ENCODE measurements at places on chromosomes 11 and 22.

- no peak for DNase-seq
Measured at GRCh38 chr11:120198787-120199469, 11.9 kb upstream of the OAF start.

DNA sequence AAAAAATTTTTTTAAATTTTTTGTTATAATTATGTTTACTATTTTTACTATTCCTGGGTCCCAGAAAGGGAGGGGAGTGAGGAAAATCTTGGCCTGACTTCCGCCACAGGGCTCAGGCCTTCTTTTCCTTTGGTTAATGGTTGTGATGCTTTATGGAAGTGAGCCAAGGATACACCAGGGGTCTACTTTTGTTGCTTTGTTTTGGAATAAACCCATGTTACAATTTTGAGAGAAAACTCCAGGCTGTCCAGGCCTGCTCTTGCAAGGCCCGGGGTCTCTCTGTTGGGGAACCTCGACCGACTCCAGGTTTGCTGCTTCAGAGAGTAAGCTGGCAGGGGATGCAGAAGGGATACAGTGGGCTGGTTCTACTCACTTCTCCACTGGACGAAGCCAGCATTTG lies 84.7 kb downstream of the ABTB2 start:
- no peak for DNase-seq

GRCh38 chr11:44658506-44658850 lies 68.3 kb upstream of the TSPAN18 start:
- DNase-seq: no peak

DNA sequence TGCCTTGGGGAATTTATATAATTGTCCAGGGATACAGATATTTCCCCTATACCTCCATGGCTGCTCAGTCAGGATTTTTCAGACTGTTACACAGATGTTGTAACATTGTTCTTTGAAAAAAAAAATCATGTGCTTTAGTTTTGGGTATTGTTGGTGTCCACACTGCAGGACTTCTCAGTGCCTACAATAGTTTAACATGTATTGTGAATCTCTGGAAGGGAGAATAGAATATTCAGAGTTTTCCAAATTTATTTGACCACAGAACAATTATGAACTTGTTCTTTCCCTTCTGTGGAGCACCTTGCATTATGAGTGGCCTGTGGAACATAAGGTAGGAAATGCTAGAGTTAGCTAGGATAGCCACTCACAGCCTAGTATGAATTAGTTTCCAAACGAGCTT lies 14.5 kb downstream of the CRYBA4 start:
- no peak for DNase-seq

DNA sequence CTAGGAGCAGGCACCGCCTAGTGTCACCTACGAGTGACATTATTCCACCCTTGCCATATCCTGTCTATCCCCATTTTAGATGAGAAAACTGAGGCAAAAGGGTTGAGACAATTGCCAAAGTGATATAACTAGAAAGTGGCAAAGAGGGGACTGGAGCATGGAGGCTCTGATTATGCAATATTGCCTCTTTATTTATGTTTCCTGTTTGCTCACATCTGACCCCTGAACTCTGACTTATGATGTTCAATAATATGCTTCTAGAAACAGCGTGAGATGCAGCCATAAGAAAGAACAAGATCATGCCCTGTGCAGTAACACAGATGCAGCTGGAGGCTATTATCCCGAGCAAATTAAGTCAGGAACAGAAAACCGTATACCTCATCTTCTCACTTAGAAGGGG lies 7.7 kb downstream of the ELF5 start:
- DNase-seq: no peak

DNA sequence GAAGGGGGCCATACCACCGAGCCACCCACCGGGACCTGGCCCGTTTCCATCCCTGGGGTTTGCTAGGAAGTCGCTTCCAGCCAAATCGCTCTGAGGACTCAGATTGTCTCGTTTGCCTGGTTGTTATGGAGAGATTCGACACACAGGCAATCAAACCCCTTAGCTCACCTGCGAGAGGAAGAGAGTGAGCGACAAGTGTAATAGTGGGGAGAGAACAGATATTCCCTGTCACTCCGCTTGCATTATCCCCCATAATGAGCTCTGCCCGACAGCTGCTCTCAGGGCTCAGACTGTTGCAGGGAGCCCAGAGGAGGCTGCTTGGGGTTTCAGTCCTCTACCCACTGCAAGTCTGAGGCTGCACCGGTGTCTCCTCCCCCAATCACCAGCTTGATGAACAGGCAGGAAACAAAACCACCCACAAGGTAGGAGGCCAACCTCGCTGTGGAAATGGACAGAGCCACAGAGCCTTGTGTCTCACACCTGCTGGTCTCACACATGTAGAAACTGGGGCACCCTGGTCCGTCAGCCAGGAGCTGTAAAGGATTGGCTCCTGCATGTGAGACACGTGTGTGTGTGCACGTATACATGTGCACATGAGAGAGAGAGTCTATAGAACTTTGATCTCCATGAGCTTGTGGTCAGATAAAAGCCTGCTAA lies 351.1 kb downstream of the BUD13 start:
- DNase-seq: no peak

GRCh38 chr11:127943763-127944162 lies 643.6 kb downstream of the ETS1 start:
- peak; percentile 32 for DNase-seq

- no peak for DNase-seq
Measured at GRCh38 chr22:28873183-28873963, 10.0 kb upstream of the ZNRF3 start.

- DNase-seq: no peak
Measured at GRCh38 chr11:36635066-36635862, 37.2 kb upstream of the RAG2 start.

GRCh38 chr11:125402435-125402834 lies 93.6 kb downstream of the FEZ1 start:
- peak; percentile 59 for DNase-seq

DNA sequence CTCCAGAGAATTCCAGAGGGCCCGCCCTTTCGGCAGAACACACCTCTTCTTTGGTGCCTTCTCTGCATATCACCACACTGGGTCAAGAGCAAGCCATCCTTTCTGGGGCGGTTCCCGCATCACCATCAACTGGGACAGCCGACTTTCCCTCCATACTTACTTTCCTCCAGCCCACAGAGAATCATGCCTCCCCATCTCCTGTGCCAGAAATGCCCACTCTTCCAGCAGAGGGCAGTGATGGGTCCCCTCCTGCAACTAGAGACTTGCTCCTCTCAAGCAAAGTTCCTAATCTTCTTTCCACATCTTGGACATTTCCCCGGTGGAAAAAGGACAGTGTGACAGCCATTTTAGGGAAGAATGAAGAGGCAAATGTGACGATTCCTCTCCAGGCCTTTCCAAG lies 157.7 kb downstream of the C11orf91 start:
- DNase-seq: peak; percentile 39

DNA sequence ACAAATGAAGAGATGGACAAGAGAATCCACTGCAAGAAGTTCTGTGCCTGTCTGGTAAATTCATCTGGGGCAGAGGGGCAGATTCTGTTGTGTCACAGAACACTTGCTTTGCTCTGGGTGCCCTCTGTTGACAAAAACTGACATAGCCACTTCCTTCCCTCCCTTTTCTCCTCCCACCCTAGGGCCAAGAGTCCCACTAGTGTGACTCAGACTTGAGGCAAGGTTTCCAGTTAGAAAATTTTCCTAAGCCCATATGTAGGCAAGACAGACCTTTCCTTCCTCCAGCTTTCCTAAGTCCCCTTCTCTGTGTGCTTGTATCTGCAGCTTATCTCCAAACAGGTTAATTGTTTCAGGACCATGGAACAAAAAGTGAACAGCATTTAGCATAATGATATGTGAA lies 106.8 kb downstream of the RBFOX2 start:
- peak; percentile 93 for DNase-seq

GRCh38 chr11:122601141-122602125 lies 54.1 kb upstream of the UBASH3B start:
- peak; percentile 74 for DNase-seq

DNA sequence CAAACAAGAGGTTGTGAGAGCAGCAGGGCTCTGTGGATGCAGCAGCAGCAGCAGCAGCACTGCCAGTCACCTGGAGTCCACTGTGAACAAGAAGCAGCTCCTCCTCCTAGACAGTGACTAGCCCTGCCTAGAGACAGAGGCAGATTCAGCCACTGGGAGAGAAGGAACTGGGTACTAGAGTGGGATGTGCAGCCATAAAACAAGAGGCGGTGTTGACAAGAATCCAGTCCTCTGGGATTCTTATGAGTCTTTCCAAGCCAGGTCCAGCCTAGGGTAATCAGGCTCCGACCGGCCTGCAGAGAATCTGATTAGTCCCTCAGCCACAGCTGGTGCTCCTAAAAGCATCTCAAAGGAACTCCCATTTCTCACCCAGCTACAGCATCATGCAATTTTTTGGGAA lies 83.9 kb upstream of the USP47 start:
- no peak for DNase-seq

DNA sequence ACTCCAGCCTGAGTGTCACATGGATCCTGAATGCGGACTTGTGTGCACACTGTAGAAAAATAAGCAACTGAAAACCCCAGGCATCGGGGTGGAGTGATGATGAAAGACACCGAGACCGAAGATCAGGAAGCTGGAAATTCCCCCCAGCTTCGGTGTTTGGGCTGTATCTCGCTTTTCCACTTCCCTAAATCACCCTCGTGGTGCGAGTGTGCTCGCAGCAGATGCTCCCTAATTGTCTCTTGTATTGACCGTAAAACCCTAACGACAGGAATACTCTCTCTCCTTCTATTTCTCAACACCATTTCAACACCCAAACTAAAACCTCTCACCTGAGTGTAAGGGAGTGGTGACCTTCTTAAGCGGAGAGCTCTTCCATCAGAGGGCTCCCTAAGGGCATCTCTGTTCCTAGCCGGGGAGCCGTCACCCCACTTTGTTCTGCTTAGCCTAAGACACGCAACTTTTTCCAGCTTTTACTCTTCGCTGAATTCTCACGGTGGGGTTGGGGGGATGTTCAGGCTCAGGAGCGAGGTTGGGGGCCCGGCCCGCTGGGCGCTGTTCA lies 635 bp upstream of the GRK3 start:
- no peak for DNase-seq

DNA sequence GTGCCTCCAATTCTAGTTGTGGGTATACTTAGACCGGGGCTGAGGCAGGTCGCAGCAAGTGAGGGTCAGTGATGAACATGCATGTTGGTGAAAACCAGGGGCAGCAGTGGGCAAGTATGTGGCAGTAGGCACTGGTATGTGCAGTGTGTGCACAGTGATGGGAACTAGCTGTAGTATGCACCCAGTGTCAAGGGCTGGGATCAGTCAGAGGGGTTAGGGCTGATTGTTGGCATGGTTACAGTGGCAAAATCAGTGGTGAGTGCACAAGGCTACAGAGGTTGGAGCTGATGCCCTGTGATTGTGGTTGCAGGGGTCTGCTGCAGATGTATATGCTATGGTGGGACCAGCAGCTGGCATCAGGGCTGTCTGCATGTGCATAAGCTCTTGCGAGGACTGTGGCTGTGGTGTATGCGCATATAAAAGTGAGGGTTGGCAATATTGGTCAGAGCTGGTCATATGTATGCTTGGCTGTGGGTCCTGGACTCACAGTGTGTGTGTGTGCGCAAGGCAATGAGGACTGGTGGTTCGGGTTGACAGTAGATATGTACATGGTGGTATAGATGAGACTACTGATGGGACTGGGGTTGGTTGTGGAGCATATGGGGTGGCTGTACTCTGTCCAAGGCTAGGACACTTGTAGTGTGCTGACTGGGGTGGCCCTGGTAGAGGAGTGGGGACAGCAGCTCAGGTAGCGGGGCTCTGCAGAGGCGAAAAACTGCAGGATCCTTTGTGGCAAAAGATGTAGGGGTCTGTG lies 33.7 kb upstream of the CHORDC1 start:
- no peak for DNase-seq

DNA sequence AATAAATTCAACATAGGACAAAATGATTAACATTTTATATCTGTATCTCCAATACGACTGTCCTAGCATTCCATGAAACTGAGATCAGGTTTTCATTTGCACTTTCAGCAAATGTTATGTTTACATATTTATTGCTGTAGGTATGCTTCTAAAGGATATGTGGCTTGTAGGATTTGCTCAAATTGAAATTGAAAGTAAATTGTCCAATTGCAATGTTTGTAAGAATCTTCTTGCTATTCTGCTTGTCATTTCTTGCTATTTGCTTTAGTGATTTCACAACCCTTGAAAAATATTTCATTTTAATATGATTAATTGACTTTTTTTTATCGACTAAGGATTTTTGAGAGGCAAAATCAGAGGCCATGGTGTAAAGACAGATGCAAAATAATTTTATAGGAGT lies 904.2 kb upstream of the RAG2 start:
- peak; percentile 17 for DNase-seq

- peak; percentile 14 for DNase-seq
Measured at GRCh38 chr11:77020734-77021133, 13.5 kb upstream of the B3GNT6 start.

DNA sequence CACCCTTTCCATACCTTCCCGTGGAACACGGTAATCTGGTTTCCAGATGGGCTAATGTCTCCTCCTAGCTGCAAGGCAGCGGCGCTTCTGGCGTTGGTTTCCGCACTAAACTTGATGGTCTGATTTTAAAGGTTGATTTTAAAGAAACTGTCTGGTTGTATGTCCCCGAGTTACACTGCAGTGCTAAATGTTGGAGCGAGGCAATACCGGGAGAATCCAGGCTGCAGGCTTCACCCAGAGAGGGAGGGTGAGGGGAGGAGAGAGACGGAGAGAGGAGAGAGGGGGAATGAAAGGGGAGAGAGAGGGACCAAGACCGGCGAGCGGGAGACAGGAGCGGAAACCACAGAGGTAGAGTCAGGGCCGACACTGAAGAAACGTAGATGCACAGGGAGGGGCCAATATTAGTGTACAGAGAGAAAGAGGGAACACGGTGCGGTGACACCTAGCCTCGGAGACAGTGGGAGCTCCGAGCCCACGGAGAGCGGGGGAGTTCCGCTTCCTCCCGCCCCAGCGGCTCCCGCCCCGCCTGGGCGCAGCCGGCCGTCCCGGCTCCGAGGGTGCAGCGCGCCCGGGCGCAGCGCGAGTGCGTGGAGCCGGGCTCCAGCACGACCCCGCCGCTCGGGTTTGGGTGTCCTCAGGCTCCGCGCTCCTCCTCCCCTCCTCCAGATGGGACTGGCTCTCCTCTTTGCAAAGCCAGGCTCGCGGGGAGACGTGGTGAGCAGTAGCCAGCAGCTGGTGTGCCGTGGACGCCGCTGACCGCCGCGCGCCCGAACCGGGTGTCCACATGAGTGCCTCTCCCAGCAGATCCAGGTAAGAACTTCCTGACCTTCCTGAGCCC lies 71.9 kb upstream of the GRAMD1B start:
- peak; percentile 0 for DNase-seq

DNA sequence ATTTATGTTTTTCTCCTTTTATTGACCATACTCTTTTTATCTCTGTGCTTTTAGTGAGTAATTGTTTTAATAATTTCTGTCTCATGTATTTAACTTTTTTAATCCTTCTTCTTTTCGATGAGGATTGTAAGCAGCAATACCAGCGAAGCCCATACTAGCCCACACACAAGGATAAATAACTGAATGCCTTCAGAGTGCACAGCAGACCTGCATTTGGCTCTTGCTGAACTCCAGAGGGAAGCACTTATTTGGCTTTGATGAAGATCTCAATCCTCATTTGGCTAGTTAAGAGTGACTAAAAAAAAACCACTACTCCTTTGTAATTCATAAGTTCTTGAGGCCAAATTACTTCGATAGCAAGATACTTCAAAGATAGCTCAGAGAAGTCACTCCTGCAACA lies 293.3 kb downstream of the METTL15 start:
- DNase-seq: no peak

- peak; percentile 80 for DNase-seq
Measured at GRCh38 chr11:33835143-33835878, 56.6 kb downstream of the LMO2 start.
